ENCODE measurements at places on chromosomes 6 and 20. TPM values are rescaled to one million over a fixed set of nuclear protein-coding genes. Genes with fewer than 3 reads are reported as not detected.

Gene LRRC1
- total RNA-seq, result 5.0 TPM

Gene FAM229B
- 14.4 TPM for total RNA-seq

Gene KHDRBS2
- not detected for total RNA-seq

Gene COQ3
- 3.3 TPM for total RNA-seq

Gene RIMS4
- 0.17 TPM for total RNA-seq

Gene AAR2
- 31.4 TPM for total RNA-seq

Gene SLC17A3
- total RNA-seq, result not detected

Gene ACSS1
- total RNA-seq, result 1.3 TPM

Gene NRN1
- total RNA-seq, result 0.83 TPM

Gene C2
- total RNA-seq, result 2.8 TPM

Gene IPCEF1
- under 0.01 TPM for total RNA-seq

Gene CLPSL1
- total RNA-seq, result not detected

Gene KCNK16
- not detected for total RNA-seq

Gene BANF2
- not detected for total RNA-seq

Gene HM13
- total RNA-seq, result 65.9 TPM

Gene RIPOR3
- 10.6 TPM for total RNA-seq

Gene HLA-DRB5
- total RNA-seq, result 0.15 TPM

Gene CCR6
- total RNA-seq, result not detected
